Stimulated activated CD4-positive, alpha-beta T cell treated with anti-CD3 and anti-CD28 coated beads, Interleukin-2, amount 100 ng/mL, for 4 hours (primary cell): ENCODE measurements at places on chromosomes 13 and 19.

DNA sequence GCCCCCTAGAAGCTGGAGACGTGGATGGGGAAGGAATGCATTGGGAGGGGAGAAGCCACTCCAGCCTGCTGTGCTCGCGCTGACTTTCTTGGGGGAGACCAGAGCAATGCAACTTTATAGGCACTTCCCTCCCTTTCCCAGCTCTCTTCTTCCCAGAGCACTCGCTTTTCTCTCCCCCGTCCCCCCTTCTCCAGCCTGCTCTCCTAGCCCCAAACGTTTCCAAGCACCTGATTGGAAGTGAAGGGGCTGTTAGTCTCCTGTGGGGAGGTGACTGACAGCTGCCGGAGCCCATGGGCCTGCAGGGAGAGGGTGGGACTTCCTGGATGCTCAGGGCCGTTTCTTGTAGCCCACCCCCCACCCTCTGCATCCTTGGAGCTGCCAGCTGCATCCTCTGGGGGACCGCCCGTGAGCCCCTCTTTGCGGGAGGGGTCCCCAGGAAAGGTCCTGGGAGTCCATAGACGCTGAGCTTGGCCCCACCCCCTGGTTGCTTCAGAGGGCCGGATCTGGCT, 2.5 kb downstream of the HDGFL2 start:
- DNase-seq = no peak

GRCh38 chr13:45446181-45446580, 18.6 kb upstream of the COG3 start:
- no peak for DNase-seq

DNA sequence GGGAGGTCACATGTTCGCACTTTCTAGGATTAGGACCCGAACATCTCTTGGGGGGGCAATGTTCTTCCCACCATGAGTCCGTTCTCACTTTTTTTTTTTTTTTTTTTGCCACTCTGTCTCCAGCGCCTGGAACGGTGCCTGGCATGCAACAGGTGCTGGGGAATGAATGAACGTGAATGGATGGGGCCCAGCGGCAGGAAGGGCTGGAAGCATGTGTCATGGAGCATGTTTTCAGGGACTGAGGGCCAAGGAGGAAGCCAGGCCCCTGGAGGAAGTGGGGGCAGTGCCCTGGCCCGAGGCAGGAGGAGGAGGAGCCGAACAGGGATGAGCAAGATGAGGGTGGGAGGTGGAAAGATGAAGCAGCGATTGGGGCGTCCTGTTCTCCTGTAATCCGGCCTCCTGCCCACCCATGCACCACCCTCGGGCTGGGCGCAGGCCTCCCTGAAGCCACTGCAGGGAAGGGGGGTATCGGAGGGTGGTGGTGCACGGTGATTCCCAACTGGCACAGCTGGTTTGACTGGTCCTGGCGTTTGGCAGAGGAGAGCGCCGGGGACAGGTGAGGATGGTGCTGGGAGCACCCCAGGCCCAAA, 8.8 kb upstream of the SULT2B1 start:
- no peak for DNase-seq

GRCh38 chr13:76641056-76641455, 245.1 kb downstream of the KCTD12 start:
- no peak for DNase-seq

DNA sequence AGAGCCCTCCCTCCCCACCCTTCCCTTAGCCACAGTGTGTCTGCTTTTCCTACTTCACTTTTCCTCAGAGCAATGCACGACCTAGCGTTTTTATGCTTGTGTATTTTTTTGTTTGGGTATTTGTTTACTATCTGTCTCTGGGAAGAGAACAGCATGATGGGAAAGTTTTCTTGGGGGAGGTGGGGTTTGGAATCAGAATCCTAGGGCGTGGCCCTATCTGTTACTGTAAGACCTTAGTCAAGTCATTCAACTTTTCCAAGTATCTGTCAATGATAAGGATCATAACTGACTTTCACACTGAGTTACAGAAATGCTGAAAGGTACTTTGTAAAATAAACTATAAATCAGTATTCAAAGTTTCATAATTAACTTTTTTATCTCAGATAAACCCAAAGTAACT, 146.3 kb upstream of the WASF3 start:
- no peak for DNase-seq

GRCh38 chr19:14127929-14128509, 8.4 kb downstream of the ASF1B start:
- no peak for DNase-seq

- DNase-seq = no peak
Measured at GRCh38 chr19:31315652-31316051, 33.6 kb downstream of the TSHZ3 start.

GRCh38 chr13:43021926-43022670, 1.3 kb upstream of the DNAJC15 start:
- DNase-seq = no peak

GRCh38 chr13:41562541-41563178, 105.3 kb downstream of the RGCC start:
- DNase-seq = no peak

DNA sequence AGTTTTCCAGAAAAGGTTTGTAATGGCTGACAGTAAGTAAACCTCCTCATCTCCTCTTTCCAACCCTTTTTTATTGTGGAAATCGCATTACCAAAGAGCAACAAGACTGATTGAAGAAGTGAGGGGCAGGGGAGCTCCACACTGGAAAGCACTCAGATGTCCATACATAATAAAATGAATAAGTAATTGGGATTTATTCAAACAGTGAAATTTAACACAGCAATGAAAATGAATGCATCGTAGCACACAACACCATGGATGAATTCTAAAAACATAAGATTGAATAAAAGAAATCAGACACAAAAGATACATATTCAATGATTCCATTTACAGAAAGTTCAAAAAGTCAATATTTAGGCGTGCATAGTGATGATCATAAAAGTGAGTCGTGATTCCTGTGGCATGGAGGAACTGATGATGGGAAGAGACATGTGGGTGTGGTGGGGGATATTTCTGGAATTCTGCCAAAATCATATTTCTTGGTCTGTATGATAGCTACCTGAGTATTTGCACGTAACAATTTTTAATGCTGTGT, 18.8 kb downstream of the FAM216B start:
- DNase-seq = no peak

GRCh38 chr19:5507065-5507909, 52.1 kb downstream of the ZNRF4 start:
- DNase-seq = no peak

GRCh38 chr19:49442354-49442753, 1.0 kb upstream of the SLC17A7 start:
- no peak for DNase-seq

- DNase-seq = no peak
Measured at GRCh38 chr19:45115809-45116615, 23.0 kb downstream of the PPP1R37 start.

DNA sequence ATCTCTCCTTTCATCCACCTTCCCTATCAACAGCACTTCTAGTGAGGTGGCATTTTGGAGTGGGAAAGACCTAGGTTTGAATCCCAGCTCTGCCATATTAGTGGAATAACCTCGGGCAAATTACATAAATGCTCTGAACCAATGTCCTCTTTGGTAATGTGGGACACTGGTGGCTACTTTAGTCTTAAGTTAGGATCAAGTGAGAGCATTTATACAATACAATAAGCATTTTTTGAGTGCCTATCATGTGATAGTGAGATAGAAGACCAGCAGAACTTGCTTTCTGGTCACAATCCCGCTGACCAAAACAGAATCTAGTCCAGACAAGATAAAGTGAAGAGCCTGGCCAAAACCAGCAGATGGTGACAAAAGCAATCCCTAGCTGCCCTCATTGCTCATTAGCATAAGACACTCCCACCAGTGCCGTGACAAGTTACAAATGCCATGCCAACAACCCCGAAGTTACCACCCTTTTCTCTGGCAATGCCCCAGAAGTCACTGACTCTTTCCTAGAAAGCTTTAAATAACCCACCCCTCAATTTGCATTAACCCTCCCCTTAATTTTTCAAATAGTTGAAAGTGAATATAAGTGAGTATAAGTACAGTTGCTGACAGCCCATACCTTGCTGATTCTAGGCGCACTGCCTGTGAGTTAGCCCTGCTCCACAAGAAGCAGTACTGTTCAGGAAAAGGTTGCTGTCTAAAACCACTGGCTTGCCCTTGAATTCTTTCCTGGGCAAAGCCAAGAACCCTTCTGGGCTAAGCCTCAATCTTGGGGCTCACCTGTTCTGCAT, 28.9 kb upstream of the KPNA3 start:
- DNase-seq = no peak

- DNase-seq = no peak
Measured at GRCh38 chr13:103081435-103081834, 15.2 kb upstream of the SLC10A2 start.

DNA sequence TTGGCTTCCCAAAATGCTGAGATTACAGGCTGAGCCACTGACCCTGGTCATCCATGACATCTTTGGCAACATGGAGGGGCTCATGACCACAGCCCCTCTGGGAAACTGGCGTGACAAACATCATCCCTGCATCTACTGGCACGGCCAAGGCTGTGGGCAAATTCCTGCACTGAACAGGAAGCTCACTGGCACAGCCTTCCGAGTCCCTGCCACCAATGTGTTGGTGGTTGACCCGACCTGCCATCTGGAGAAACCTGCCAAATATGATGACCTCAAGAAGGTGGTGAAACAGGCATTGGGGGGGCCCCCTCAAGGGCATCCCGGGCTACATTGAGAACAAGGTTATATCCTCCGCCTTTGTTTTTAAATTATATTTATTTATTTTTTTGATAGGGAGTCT, 8.9 kb upstream of the ACP5 start:
- DNase-seq = no peak

DNA sequence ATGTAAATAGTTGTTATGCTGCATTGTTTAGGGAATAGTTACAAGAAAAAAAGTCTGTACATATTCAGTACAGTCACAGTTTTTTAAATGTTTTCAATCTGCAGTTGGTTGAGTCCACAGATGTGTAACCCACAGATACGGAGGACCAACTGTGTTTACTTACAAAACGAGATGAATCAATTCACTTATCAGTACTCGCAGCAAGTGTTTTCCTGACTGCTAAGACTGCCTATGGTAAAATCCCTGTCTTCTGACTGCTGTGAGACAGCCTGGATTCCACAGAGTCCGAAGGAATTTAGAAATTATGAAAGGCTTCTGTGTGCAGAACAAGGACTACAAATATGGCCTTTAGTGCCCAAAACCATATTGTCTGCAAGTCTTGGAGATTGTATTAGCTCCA, 45.7 kb upstream of the C1QTNF9 start:
- DNase-seq = no peak

DNA sequence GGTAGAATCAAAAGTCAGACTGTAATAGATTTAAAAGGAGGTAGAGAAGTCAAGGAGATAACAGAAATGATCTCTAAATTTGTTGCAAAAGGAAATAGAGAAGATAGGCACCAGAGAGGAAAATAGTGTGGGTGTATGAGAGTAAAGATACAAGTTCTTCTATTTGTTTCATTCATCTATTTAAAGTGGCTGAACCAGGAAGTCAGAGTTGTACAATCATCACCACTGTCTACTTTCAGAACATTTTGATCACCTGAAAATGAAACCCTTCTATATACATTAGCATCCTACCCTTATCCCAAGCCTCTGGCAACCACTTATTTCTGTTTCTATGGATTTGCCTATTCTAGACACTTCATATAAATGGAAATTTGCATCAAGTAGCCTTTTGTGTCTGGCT, 36.7 kb downstream of the INTS6 start:
- DNase-seq = no peak

- DNase-seq = no peak
Measured at GRCh38 chr19:42313840-42314755, 989 bp downstream of the TMEM145 start.

- no peak for DNase-seq
Measured at GRCh38 chr13:41117869-41118268, 14.7 kb downstream of the KBTBD6 start.
